EL (cell line): ENCODE measurements at places on chromosomes 6 and 20.
A peak's percentile ranks its signal among the peaks of the same experiment; 100 is the strongest.

DNA sequence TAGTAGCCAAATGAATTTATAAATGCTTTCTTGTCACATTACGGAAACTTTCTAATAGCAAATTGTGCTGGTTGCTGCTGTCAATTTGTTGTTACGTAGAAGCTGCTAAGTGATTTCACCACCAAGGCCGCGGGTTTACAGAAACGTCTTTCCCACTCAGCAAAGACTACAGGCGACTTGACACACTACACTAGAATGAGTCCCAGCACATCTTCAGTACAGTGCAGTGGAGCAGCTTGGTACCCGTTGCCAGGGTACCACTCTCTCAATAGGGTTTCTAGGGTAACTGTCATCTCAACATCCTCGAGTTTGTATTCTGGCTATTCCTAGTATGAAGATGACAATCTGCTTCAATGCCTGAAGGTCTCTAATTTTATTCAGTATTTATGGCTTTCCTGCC lies 22.7 kb upstream of the ZDHHC14 start:
- no peak for DNase-seq

DNA sequence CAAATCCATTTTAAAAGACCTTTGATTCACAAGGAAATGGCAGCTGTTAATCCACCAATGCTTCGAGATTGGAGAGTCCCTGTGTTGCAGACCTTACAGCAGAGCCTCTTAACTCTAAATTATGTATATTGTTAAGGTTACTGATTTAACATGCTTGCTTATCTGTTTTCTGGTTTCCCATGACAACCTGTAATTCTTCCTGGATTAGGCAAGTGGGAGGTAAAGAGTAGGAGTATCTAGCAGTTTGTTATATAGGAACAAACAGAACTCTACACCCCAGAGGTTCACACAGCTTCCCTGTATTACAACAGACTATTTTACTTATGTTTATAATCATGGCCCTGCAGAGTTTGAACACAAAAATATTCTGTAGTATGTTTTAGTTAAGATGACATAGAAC lies 39.5 kb downstream of the NKX2-4 start:
- no peak for DNase-seq

GRCh38 chr6:7312616-7313504 lies at the start of gene SSR1:
TSS of gene SSR1 (minus strand) at chr6:7313199. CDS start at chr6:7313120, 79 bp downstream.
- DNase-seq: peak; percentile 97

DNA sequence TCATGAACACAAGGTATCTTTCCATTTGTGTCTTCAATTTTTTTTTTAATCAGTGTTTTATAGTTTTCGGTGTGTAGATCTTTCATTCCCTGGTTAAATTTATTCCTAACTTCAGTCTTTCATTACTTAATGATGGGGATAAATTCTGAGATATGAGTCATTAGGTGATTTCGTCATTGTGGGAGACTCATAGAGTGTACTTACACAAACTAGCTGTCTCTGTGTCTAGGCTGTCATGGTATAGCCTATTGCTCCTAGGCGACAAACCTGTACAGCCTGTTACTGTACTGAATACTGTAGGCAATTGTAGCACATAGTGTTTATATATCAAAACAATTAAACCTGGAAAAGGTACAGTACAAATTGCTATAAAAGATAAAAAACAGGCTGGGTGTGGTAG lies 42.1 kb downstream of the SMAP1 start:
- peak; percentile 65 for DNase-seq

DNA sequence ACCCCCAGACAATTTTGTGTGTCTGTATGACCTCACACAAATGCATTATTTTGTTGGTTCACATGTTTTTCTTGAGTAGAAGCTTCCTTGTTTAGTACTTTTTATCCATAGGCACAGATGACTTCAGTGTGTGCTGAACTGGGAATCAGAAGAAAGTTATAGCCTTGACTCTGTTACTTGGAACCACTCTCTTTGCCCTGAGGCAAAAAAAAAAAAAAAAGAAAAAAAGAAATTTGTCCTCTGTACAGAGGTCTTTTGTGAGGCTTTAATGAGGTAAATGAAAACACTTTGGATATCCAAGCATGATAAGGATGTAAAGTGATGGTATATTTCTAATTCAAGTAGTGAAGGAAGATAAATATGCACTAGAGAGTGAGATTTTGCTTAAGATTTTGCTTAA lies 51.9 kb downstream of the TRMT11 start:
- DNase-seq: peak; percentile 13

DNA sequence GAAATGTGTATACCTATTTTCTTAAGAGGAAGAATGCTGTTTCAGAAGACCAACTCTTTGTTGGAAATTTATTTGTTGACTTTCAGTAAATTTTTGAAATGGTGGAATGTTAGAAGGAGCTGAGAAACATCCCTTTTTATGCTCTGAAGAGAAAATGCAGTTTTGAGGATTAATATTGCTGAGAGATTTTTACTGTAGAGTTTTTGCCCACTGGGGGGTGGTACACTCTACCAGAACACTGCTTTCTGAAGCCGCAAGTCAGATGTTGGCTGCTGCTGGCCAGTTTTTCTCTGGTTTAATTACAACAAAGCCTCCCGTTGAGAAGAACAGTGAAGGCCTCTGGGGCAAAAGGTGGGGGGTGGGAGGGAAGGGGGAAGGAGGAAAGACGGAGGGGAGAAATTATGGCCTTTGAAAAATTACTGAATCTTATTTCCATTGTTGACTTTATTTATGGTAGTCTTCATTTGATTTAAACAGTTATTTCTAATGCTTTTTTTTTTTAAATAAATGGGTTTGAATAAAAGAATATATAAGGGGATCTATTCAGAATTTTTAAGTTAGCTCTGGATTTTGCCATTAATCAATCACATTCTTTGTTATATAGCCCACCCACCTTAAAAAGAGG lies 3.0 kb downstream of the FLRT3 start:
- DNase-seq: peak; percentile 5

DNA sequence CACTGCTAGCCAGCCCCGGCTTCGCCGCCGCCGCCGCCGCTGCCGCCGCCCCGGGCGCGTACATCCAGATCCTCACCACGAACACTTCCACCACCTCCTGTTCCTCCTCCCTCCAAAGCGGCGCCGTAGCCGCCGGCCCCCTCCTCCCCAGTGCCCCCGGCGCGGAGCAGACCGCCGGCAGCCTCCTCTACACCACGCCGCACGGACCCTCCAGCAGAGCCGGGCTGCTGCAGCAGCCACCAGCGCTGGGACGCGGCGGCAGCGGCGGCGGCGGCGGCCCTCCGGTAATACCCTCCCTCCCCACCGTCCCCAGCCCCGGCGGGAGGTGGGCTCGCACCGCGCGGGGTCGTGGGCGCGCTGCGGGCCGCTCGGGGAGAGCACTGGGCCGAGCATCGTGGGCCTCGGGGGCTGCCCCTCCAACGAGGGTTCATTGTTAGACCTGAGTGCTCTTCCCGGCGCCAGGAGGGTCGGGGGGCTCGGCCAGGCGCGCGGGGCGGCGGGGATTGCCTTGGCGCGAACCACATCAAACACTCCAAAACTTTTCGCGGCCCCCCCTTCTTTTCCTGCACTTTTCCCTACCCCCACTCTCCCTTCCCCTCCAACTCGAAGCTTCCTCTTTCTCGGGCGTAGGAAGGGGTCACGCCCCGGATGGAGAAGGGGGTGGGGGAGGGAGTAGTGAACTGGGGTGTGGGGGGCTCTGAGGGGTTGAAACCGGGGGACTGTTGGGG lies 827 bp downstream of the E2F3 start:
- peak; percentile 56 for DNase-seq

- DNase-seq: peak; percentile 65
Measured at GRCh38 chr6:45710304-45710821, 305.3 kb downstream of the CLIC5 start.

GRCh38 chr20:59584278-59584925 lies 19.9 kb upstream of the PHACTR3 start:
- DNase-seq: no peak

DNA sequence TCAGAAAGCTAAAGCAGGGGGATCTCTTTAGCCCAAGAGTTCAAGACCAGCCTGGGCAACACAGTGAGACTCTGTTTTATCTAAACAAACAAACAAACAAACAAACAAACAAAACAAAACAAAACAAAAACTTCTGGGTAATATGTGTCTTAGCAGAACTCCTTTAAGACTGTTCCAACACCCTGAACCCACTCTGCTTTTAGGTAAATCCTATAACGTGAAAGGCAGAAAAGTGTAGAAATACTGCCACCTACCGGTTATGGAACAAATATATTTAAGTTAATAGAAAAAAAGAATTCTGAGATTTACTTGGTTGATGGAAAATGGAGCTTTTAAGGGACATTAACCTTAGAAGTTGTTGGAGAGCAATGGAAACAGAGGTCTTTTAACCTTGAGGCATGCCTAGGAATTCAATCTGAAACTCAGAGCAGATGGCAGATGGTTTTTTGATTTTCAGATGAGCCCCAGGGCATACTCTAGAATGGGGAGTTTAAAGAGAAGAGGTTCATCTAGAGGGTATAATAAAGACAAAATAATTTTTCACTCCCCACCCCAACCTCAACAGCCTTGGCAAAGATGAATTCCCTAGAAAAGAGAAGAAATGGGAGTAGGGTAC lies 38.5 kb downstream of the SOD2 start:
- DNase-seq: peak; percentile 49

GRCh38 chr6:31128093-31128676 lies 7.9 kb upstream of the CDSN start:
- DNase-seq: peak; percentile 48

DNA sequence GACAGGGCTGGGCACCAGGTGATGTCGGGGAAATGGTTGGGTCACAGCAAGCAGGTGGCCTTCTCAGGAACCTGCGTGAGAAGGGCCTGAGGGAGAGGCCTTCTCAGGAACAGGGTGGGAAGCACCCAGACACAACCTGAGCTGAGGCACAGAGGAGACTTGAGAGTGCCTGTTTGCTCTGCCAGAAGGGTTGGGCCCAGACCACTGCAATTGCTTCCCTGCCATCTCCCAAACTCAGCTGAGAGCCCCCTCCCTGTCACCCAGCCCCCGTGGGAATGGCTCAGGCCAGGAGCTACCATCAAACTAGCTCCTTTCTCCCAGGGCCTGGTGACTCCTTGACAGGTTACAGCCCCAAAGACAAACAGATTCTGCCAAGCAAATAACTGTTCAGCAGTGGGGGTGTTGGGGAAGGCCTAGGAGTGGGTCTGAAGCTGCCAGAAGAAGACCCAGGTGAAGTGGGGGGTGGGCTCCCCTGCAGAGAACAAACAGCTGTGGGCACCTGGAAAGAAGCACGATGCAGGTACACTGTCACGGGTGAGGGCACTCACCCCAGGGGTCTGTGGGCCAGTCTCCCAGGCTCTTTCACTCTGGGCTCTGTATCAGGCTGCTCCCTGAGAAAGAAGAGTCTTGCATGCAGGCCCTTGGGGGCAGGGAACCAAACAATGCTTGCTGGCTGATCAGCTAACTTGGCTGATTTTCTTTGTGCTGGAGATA lies 30.4 kb upstream of the SPDEF start:
- no peak for DNase-seq

GRCh38 chr6:140346428-140346827 lies 972.0 kb upstream of the CITED2 start:
- peak; percentile 78 for DNase-seq

GRCh38 chr6:97049253-97050011 lies 124.9 kb downstream of the KLHL32 start:
- DNase-seq: no peak

- no peak for DNase-seq
Measured at GRCh38 chr20:16147216-16147615, 426.0 kb downstream of the KIF16B start.

DNA sequence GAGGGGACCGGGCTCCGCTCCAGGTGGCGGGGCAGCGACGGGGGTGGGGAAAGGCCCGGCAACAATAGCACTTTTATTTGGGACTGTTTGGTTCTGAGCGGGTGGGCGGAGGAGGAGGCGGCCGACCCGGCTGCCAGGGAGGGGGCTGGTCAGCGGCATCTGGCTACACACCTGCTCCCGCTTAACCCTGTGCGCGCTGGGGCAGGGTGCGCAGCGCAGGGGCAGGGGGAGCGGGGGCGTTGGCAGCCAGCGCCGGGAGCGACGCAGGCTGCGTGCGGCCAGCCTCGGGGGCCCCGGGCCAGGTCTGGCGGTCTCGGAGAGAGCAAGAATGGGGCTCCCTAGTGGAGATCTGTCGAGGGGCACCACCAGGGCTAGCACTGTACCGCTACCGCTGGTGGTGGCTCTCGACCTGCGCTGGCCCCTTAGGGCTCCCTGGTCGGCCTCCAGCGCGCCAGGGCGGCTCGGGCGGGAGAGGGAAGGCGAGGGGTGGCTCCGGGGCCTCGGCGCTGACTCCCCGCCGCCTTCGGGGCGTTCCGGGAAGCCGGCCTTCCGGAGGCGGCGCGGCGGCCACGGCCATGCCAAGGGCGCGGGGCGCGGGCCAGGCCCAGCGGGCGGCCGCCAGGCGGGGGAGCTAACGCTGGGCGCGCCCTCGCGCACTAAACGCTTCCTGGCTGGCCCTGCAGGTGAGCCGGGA lies 92.4 kb downstream of the NCR2 start:
- peak; percentile 41 for DNase-seq

GRCh38 chr20:35956616-35957015 lies 2.3 kb upstream of the SCAND1 start:
- no peak for DNase-seq

GRCh38 chr20:33578510-33578909 lies 83.6 kb upstream of the C20orf144 start:
- DNase-seq: peak; percentile 48

DNA sequence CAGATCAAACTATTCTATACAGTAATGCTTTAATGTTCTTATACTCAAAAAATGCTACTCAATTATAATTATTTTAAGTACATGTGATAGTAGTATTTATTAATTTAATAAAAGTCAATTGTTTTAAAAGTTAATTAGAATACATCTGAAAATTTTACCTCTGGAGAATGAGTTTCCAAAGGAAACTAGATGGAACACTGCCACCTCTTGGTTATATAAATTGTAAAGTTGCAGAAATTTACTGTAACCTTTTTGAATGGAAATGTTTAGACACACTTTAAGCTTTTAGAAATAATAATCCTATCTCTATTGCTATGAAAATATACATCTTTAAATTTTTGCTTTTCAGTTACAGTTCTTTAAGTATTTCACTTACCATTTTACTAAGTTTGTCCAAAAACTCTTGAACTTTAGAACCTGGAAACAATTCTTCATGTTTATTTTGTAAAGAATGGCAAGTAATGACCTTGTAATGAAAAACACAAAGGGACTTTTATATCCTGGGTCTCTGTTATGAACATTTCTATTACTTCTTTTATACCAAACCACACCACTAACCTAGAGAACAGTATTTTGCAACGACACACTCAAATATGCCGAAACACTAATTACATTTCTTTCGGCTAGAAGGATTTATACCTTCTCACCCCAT lies 10.9 kb upstream of the BMP5 start:
- DNase-seq: peak; percentile 25

DNA sequence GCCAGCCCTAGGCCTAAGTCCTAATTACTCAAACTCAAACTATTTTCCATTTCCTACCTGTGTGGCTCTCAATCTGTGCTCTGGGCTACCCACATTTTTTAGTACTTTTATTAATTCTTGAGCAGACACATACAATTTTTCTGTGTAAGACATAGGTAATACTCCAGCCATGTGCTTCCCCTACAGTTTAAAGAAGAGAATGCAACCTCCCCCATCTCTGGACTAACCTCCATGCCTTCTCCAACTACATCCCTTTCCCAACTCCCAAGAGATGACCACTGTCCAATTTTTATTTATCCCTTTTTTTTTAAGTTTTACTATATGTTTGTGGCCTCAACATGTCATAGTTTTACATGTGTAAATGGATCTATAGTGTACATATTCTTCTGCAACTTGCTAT lies 5.8 kb downstream of the HMGN4 start:
- peak; percentile 29 for DNase-seq

GRCh38 chr6:147390909-147391536 lies 117.5 kb upstream of the SAMD5 start:
- DNase-seq: peak; percentile 16

GRCh38 chr6:158033751-158034702 lies 52.4 kb downstream of the SYNJ2 start:
- no peak for DNase-seq

- no peak for DNase-seq
Measured at GRCh38 chr20:10551732-10552724, 116.9 kb downstream of the SLX4IP start.
